CD8-positive, alpha-beta memory T cell (primary cell): ENCODE measurements at places on chromosomes 4 and X. TPM values are rescaled to one million over a fixed set of nuclear protein-coding genes. Genes with fewer than 3 reads are reported as not detected.

- no peak for DNase-seq
Observed at GRCh38 chr4:40502220-40502619, 127.4 kb downstream of the RBM47 start.

- no peak for DNase-seq
Observed at GRCh38 chr4:17328141-17328815, 183.6 kb downstream of the QDPR start.

DNA sequence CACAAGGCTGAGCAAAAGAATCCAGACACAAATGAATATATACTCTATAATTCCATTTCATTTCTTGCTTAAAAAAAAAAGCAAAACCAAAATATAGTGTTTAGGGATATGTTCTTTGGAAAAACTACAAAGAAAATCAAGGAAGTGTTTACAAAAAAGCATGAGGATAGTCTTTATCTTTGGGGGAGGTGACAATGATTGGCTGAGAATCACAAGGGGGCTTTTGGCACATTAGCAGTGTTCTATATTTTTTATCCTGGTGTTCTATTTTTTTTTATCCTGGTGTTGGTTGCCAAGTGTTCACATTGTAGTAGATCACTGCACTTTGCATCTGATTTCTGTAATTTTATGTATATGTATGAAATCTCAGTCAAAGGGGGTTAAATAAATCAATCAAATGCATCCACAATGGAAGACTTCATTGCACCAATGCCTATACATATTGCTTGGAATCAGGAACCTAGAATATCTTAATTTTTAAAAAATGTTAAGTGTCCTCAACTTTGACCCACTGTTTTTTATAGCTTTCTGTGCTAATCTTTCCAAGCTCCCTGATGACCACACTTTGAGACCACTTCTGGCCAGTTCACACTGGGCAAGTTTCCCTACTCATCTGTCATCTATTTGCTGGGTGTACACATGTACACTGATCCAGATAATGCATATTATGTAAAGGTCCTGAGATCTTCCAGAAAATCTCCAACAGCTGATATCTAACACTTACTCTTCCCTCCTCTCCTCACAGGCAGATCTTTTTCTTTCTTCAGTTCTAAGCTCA is 3.7 kb downstream of the TBC1D9 start:
- no peak for DNase-seq

- DNase-seq, result no peak
Observed at GRCh38 chrX:20498851-20499635, 232.3 kb upstream of the RPS6KA3 start.

- no peak for DNase-seq
Observed at GRCh38 chr4:100539706-100540105, 21.9 kb upstream of the EMCN start.

- no peak for DNase-seq
Observed at GRCh38 chr4:78799551-78800495, 23.7 kb downstream of the BMP2K start.

Gene HCFC1
- 156 TPM for total RNA-seq

DNA sequence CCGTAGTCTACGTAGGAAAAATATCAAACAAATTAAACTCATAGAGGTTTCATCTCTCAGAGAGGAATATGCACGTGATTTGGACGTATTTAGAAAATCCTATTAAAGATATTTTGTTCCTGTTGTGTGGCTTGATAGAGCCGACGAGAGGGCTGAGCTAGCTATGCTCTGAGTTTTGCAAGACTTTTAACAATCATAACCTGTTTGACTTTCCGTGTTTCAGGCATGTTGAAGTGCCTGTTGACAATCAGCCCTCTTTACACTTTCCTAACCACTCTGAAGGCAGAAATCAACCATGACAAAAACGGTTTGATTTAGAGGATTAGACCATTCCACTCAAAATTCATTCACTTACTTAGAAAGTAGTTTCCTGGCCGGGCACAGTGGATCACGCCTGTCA is 297.3 kb downstream of the ASMT start:
- no peak for DNase-seq

Gene TMEM271
- not detected for total RNA-seq

DNA sequence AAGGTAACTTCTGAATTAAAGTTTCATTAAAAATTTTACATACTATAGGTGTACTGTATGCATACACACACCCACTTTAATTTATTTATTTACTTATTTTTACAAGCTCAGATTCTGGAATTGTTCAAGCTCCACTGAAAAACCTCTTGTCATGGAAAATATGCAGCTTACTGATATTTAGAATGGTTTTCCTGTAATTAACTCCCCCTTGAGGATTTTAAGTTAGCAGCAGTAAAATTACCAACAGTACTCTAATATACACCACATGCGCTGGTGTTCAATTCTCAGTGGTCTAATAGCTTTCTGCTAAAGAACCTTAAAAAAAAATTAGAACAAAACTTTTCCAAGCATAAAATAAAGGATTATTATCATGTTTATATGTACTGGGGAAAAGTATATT is 12.0 kb downstream of the MAB21L2 start:
- no peak for DNase-seq

DNA sequence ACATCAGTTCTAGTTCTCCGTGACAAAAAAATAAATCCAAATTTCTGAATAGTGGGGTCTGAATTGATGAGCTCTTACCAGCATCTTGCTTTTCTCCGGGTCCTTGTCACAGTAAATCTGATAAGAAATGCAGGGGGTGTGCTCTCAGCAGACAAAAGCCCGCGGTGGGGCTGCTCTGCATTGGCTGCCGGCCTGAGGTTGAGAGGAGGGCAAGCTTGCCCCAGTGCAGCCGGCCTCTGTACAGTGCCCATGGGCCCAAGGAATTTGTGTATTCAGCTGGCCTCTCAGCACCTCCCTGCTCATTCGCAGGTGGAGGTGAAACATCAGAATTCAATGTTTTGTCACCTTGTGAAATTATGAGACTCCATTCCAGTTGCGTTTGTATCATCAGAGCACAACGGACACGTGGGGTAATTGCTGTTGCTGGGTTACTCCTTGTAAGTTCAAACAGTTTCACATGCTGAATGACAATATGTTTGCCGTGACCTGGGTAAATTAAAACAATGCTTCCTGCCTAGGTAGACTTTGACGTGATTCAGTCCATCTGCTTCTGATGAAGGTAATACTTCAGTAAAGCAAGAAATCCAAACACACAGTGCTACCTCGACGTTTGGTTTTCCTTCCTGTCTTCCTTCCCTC is 596.4 kb downstream of the MID1IP1 start:
- DNase-seq, result no peak

- no peak for DNase-seq
Observed at GRCh38 chrX:134023851-134024281, 38.5 kb upstream of the GPC3 start.

DNA sequence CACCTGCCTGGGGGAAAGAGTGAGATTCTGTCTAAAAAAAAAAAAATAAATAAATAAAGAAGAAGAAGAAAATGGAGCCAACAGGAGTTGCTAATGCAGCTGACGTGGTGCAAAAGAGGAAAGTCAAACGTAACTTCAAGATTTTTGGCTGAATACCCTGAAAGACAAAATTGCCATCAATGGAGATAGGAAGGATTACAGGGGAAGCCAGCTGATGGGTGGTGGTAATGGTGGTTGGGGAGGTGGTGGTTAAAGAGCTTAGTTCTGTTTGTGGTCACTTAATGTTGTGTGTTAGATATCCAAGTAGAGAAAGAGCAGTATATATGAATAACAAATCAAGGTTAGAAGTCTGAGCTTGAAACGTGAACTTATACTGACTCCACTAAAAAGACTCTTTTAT is 225.4 kb downstream of the ARHGAP24 start:
- DNase-seq, result no peak

DNA sequence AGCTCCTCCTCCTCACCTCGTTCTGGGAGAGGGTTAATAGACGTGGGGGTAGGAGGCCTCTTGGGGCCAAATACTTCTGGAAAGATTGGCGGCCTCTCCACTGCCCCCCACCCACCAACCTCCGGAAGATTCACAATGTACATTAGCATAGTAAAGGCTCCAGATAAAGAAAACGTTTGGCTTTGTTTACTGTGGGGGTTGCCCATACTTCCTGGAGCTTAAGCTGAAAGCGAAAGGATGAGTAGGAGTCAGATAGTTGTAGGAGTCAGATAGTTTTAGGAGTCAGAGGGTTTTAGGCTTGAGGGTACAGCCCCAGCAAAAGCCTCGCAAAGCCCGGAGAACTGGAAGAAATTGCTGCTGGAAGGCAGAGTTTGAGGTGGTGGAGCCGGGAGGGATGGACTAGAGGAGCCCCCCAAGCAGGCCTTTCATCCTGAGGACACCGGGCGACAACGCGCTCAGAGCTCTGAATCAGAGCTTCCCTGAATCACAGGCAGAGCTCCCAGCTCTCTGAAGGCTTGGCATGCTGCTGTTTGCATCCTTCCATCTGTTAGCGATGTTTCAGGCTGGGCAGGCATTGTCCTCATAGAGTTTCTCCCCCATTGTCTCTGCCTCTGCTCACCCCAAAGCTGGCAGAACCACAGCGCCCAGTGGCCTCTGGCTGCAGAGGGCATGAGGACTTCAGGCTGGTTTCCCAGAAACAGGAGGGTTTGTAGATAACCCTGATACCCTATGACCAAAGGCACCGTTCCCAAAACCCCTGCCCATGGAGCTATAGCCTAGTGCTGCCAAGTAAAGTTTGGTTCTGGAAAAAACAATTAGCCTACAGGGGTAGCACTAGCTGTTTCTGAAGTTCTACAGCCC is 280.7 kb downstream of the BCOR start:
- no peak for DNase-seq

Gene GC
- total RNA-seq, result not detected

GRCh38 chr4:150234246-150234645 is 156.0 kb downstream of the DCLK2 start:
- no peak for DNase-seq

GRCh38 chrX:13420545-13421183 is 100.8 kb upstream of the ATXN3L start:
- no peak for DNase-seq

Gene CHIC1
- total RNA-seq, result 8.9 TPM

DNA sequence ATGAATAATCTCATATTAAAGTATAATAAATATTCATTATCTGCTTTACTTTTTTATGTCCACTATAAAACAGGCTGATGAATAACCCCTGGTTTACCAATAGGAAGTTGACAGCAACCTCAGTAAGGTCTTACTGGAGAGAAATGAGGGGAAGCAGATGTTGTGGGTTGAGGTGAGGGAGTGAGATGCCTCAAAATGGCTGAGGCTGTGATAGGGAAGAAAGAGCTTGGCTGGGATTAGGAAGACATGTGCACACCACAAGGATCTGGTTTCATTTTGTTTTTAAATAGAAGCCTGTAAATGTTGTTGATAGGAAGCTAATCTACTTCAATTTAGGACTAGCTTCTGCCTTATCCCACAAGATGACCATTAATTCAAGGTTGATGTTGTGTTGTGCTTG is 14.4 kb upstream of the CYBB start:
- DNase-seq, result no peak

Gene ATP2B3
- total RNA-seq, result not detected

- DNase-seq, result no peak
Observed at GRCh38 chr4:112173593-112174558, 28.6 kb downstream of the FAM241A start.

DNA sequence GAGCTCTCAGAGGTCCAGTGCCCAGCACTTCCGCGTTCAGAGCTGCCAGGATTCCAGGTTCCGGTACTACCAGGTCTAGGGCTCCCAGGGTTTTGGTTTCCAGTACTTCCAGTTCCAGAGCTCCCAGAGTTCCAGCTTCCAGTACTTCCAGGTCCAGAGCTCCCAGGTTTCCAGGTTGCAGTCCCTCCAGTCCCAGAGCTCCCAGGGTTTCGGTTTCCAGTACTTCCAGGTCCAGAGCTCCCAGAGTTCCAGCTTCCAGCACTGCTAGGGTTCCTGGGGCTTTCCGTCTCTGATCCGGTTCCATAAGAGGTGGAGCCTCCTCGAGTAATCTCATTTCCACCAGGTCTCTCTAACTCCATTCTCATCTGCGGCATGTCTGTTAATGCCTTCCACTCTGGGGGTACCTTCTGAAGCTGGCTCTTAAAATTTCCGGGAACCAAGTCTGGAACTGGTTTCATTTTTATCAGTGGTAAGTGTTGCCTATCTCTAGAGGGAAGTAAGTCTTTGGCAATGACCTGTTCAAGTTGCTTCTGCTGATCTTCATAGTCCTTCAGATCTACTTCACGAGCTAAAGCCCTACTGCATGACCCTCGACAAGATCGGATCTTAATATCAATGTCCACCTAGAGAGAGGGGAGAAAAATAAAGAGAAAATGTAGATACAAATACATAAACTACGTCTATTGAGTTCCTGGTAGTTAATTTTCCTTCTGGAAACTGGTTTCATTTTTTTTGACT is 4.1 kb downstream of the FGA start:
- DNase-seq, result no peak

Gene DMRTC1B
- total RNA-seq, result not detected

- no peak for DNase-seq
Observed at GRCh38 chr4:159010100-159010499, 92.8 kb upstream of the RAPGEF2 start.

- no peak for DNase-seq
Observed at GRCh38 chrX:115357326-115358120, 68.0 kb downstream of the LUZP4 start.

DNA sequence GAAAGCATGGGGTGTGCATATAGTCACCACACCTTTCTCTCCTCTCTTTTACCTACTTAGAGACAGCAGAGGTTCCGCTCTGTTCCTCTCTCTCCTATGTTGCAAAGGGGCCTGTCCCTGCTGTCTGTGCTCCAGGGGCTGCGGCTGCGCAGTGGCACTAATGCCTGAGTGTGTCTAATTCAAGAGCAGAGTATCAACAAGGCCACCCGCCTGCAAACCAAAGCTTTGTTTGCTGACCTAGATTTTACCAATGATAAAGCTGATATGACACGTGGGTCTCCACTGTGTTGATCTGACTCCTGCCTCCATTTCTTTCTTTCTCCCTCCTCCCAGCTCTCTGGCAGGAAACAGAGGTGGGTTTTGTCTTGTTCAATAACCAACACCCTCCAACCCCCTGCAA is 74.9 kb downstream of the NSG1 start:
- no peak for DNase-seq

DNA sequence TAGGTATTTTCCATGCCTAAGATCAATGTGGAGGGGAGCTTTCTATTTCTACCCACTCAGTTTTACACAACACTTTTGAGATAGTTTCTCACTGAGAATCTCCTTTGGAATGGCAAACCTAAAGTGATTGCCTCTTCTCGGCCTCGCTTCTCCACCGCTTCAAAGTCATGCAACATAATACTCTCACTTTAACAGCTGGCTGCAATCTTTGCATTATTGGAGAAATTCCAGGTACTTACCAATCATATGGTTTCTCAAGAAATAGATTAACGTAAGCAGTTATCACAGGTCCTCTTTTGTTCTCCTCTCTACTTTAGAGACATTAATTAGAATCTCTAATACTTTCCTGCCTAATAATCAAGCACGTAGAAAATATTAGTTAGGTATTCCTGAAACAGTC is 3.7 kb upstream of the IL13RA2 start:
- no peak for DNase-seq
